ENCODE measurements at places on chromosomes 3 and 15. TPM values are rescaled to one million over a fixed set of nuclear protein-coding genes. Genes with fewer than 3 reads are reported as not detected.
A peak's percentile ranks its signal among the peaks of the same experiment; 100 is the strongest.

The OXTR gene
- total RNA-seq, result 0.35 TPM

- DNase-seq, result no peak
Observed at GRCh38 chr3:9595877-9596276, 42.3 kb upstream of the LHFPL4 start.

The NANOGP8 gene
- not detected for total RNA-seq

The LXN gene
- 11.9 TPM for total RNA-seq

DNA sequence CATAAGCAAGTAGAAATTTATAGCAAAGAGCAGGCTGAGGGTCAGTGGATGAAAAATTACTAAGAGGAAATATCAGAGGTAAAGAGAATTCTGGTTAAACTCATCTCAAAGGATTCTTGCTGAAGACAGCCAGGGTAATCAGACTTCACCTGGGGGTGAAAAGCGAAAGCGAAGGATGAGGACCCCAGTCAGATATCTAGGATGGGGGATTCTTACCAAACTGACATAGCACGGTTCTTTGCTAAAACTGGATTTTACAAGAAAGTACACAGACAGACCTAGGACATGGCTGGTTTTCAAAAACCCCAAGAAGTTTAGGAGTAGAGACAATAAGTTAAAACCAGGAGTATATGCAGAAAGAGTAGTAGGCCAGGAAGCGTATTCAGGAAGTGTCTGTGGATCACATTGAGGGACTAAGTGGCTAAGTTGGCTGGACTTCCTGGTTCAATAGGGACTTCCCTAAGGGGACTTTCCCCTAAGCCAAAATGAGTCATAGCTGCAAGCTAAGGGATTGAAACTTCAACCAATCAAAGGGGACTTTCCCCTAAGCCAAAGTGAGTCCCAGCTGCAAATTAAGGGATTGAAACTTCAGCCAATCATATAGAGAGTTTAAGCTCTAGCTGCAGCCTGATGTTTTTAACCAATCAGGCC is 2.4 kb upstream of the CFAP91 start:
- peak; percentile 28 for DNase-seq

Data from activated CD4-positive, alpha-beta memory T cell treated with anti-CD3 and anti-CD28 coated beads, Interleukin-2, amount 10 ng/mL, durations not matched to agents 7 days and 5 days (primary cell).